ENCODE measurements at places on chromosomes 2 and 18. TPM values are rescaled to one million over a fixed set of nuclear protein-coding genes. Genes with fewer than 3 reads are reported as not detected.

SPATA3 gene
- total RNA-seq: not detected

MTIF2 gene
- total RNA-seq: 44.2 TPM

MALL gene
- total RNA-seq: 0.88 TPM

ALK gene
- not detected for total RNA-seq

C2orf78 gene
- not detected for total RNA-seq

C18orf54 gene
- 4.2 TPM for total RNA-seq

DNA sequence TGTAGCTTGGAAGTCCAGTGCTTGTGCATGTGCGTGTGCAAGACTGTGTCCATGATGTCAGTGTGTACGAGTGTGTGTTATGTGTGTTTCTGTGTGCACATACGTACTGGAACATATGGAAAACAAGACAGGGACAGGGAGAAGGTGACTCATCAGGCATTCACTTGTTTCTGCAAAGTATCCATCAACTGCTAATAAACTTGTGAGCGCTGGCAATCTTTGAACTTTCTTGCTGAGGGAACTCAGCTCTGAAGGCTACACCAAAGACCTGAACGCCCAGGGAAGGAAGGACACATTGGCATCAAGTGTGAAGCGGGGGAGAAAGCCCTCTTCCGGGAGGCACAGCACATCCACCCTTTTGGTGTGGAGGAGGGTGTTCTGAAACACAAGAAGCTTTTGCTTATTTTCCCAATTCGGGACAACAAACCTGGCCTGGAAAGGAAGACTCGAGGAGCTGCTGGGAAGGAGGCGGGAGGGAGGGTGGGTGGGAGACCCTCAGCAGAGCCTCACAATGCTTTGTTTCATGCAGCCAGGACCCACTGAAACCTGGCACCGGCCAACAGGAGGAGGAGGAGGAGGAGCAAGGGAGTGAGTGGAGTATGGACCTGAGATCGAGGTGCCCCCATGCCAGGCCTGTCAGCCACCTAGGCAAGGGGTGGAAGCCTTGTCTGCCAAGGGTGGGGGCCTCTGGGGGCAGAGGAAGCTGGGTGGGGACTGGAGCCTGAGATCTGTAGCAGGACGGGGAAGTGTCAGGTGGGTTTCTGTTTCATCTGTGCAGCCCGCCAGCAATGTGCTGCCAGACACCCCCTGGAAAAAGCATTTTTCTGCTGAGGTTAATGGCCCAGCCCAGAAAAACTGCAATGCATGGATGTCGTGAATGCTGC is 26.8 kb downstream of the SMAD7 start:
- H3K36me3 ChIP-seq: no peaks in the 10 kb centered on the region
- peaks cover 72% of the 10 kb centered on the region for H3K4me1 ChIP-seq
- DNase-seq: no peak
- no peaks in the 10 kb centered on the region for H3K27me3 ChIP-seq
- peak overlapping the region; percentile 88 for H3K27ac ChIP-seq
- H3K4me3 ChIP-seq: peak overlapping the region; percentile 76

GRCh38 chr2:46504685-46505471 is 25.5 kb downstream of the TMEM247 start:
- H3K36me3 ChIP-seq: no peaks in the 10 kb centered on the region
- no peak overlapping the region for H3K4me3 ChIP-seq
- no peak overlapping the region for H3K27ac ChIP-seq
- peaks cover 22% of the 10 kb centered on the region for H3K4me1 ChIP-seq
- no peaks in the 10 kb centered on the region for H3K27me3 ChIP-seq

DNA sequence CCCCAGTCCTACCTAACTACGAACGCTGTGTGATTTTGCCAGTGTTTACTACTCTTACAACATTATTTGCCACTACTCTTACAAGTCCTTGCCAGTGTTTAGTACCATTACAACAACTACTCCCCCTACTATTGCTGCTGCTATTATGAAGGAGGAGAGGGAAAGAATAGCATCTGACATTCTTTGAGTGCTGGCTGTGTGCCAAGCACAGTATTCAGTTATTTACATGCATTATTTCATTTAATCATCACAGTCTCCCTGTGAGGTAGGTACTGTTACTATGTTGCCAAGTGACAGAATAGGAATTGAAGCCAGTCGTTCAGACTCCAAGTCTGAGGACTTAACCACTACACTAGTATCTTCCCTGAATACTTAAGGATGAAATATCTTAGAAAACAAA is 185.9 kb upstream of the FOSL2 start:
- no peaks in the 10 kb centered on the region for H3K4me1 ChIP-seq
- peaks cover 8% of the 10 kb centered on the region for H3K36me3 ChIP-seq
- DNase-seq: no peak
- H3K4me3 ChIP-seq: no peak overlapping the region
- H3K27me3 ChIP-seq: no peaks in the 10 kb centered on the region

DNA sequence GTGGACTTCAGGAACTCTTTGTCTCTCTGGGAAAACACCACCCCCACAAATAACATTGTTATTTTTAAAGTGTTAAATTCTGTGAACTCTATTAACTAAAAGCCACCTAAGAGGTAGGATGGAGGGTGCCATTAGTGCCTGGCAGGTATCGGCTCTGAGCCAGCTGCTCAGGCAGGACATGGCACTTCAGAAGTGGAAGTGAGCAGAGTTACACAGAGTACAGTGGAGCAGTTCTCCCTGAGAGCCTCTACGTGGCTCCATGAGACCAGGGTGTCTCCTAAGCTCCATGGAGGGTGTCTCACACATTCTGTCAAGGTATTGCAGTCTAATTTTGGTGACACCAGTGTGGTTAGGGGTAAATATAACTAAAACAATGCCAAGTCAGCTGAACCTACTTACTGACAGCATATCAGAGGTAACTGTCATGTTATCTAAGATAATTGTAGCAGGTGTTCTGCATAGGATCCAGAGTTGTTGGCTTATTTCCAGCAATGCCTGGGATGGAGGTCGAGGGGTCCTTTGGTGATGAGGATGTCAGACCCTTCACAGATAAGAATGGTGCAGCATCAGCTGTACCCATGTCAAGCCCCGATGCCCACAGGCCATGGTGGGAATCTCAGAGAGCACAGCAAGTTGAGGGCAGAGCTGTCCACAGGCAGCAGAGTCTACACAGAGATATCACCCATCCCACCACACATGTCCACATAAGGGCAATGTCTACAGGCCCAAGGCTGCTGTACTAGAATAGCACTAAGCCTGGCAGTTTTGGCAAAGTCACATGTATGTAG is 8.6 kb upstream of the MALL start:
- no peaks in the 10 kb centered on the region for H3K36me3 ChIP-seq
- H3K27me3 ChIP-seq: peaks cover 3% of the 10 kb centered on the region
- H3K4me3 ChIP-seq: no peak overlapping the region
- H3K27ac ChIP-seq: no peak overlapping the region
- H3K4me1 ChIP-seq: no peaks in the 10 kb centered on the region

GRCh38 chr18:80127635-80128034 is 18.6 kb downstream of the ADNP2 start:
- H3K27ac ChIP-seq: peak overlapping the region; percentile 57
- peaks cover 16% of the 10 kb centered on the region for H3K36me3 ChIP-seq
- peak overlapping the region; percentile 0 for H3K4me3 ChIP-seq
- DNase-seq: no peak
- H3K4me1 ChIP-seq: peaks cover 65% of the 10 kb centered on the region
- H3K27me3 ChIP-seq: no peaks in the 10 kb centered on the region

- H3K36me3 ChIP-seq: no peaks in the 10 kb centered on the region
- no peaks in the 10 kb centered on the region for H3K27me3 ChIP-seq
Measured at GRCh38 chr2:143779021-143779420, 649.8 kb downstream of the ARHGAP15 start.

DNA sequence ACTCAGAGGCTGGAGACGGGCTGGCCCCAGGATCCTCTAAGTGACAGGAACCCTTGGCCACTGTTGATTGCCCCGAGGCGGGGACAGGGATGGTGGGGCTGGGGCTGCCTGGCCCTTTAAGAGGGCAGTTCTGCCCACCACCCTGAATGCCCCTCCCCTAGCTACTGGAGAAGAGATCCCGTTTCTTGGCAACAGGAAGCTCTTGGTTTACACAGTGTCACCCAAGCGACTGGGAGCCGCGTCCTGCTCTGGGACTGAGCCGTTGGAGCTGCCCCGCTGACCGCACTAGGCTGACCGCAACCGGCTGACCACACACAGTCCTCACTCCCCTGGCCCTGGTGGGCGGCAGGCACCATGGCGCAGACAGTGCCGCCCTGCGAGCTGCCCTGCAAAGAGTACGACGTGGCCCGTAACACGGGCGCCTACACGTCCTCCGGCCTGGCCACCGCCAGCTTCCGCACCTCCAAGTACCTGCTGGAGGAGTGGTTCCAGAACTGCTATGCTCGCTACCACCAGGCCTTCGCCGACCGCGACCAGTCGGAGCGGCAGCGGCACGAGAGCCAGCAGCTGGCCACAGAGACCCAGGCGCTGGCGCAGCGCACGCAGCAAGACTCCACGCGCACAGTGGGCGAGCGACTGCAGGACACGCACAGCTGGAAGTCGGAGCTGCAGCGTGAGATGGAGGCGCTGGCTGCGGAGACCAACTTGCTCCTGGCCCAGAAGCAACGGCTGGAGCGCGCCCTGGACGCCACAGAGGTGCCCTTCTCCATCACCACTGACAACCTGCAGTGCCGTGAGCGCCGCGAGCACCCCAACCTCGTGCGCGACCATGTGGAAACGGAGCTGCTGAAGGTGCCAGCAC is at the start of gene TEKT4:
TSS of gene TEKT4 (plus strand) at position 205 of the 862 bp plus-strand sequence. CDS start at position 355, 150 bp downstream.
- H3K4me3 ChIP-seq: no peak within 1 kb of the TSS
- H3K27ac ChIP-seq: no peak within 1 kb of the TSS
- H3K27me3 ChIP-seq: peaks cover 1% of the 10 kb centered on the region
- H3K4me1 ChIP-seq: no peaks in the 10 kb centered on the region

DNA sequence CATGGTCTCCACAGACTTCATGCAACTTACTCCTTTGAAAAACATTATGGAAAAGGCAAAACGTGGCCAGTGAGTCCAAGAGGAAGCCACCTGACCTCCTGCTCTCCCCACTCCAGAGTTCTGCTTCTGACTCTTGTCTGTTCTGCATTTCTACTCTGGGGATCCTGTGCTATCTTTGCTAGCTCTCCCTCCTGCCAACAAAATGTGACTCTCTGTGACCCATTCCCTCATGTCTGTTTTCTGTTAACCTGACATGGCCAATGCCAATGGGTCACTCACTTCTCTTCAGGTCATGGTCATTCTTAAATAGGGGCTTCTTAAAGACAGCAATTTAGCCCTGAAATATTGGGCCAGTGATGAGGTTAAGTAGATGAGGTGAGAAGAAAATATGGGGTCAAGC is 210.3 kb downstream of the CDH20 start:
- H3K27ac ChIP-seq: no peak overlapping the region
- H3K27me3 ChIP-seq: no peaks in the 10 kb centered on the region
- H3K4me1 ChIP-seq: peaks cover 2% of the 10 kb centered on the region
- H3K4me3 ChIP-seq: no peak overlapping the region
- no peak for DNase-seq

DNA sequence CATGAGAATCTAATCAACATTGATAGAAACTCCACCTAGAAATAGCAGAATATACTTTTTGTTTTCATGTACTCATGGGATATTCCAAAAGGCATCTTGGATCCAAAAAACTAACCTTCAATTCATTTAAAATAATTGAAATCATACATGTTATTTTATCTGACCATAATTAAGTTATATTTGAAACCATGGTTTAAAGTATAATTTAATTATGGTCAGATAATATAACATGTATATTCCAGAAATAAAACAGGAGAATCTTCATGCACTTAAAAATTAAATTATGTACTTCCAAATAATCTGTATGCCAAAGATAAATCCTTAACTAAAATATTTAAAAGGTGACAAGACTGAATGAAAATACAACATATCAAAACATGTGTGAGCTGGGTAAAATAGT is 651.3 kb upstream of the LINC00305 start:
- H3K4me3 ChIP-seq: no peak overlapping the region
- H3K27ac ChIP-seq: no peak overlapping the region
- no peaks in the 10 kb centered on the region for H3K36me3 ChIP-seq
- no peaks in the 10 kb centered on the region for H3K27me3 ChIP-seq
- no peak for DNase-seq

DNA sequence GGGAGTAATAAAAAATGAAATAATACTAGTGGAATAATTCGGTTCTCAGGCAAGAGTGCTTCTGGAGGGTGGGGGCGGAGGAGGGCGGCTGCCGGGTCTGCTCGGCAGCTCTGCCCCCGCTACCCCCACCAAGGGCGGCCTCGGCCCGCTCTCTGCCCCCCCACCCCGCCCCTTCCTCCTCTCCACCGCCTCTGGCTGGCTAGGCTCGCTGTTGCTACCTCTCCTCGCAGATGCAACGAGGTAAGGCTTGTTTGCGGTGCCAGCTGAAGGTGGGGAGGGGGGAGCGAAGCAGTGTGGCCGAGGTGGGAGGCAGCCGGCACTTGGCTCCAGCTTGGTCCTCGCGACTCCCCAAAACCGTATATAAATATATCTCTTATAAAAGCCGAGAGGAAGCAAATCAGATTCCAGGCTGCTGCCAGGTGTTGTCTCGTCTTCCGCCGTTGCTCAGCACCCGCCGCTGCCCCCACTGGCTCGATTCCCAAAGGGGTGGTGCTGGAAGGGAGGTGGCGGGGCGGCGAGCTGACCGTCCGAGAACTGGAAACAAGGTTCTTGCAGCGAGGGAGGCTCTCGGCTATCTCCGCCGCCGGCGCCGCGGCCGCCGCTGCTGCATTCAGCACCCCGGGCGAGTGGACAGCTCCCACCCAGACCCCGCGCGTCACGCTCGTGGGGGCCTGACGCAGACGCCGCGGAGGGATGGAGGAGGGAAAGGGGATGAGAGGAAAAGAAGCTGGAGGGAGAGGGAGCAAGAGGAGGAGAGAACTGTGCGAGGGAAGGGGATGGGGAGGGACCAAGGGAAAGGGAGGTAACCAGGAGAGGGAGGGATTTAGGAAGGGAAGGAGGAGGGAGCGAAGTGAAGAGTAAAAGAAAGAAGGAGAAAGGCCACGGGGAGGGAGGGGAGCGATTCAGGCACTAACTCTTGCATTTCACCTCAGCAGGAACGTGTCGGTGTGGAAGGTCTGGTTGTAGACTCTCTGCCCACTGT is at the start of gene MARCHF4:
TSS of gene MARCHF4 (minus strand) at position 763 of the 982 bp plus-strand sequence. CDS start 2,223 bp downstream, outside the sequence.
- H3K4me1 ChIP-seq: peaks cover 17% of the 10 kb centered on the region
- H3K36me3 ChIP-seq: peaks cover 5% of the 10 kb centered on the region
- H3K27ac ChIP-seq: no peak within 1 kb of the TSS
- H3K27me3 ChIP-seq: peaks cover 40% of the 10 kb centered on the region

- no peaks in the 10 kb centered on the region for H3K36me3 ChIP-seq
- H3K4me1 ChIP-seq: no peaks in the 10 kb centered on the region
- no peaks in the 10 kb centered on the region for H3K27me3 ChIP-seq
Measured at GRCh38 chr18:51135795-51136194, 61.7 kb downstream of the MEX3C start.

DNA sequence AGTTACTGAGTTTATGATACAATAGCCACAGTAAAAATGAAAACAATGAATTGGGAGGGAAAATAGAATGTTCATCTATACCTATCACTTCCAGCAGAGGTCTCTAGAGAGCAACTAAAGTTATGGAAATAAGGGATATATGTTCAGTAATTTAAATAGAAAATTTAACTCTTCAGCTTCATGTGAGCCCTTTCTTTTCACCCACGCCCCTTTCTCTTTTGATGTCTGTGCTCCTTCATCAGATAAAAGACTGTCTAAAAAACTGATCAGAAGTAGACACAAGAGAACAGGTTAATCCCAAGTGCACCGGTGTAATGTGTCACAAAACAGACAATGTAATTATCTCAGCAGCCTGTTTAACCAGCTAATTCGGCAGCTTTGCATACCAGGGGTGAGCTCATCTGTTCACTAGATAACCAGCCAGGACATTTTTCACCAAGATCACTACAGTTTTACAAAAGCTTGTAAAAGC is 238.5 kb upstream of the ERBB4 start:
- no peaks in the 10 kb centered on the region for H3K4me1 ChIP-seq
- H3K4me3 ChIP-seq: no peak overlapping the region
- no peaks in the 10 kb centered on the region for H3K36me3 ChIP-seq

Measured in naive thymus-derived CD8-positive, alpha-beta T cell (primary cell).